ENCODE measurements at places on chromosomes 5 and 9.

- no peak for DNase-seq
These were observed 49.0 kb upstream of the TNPO1 start for GRCh38 chr5:72767289-72768010.

DNA sequence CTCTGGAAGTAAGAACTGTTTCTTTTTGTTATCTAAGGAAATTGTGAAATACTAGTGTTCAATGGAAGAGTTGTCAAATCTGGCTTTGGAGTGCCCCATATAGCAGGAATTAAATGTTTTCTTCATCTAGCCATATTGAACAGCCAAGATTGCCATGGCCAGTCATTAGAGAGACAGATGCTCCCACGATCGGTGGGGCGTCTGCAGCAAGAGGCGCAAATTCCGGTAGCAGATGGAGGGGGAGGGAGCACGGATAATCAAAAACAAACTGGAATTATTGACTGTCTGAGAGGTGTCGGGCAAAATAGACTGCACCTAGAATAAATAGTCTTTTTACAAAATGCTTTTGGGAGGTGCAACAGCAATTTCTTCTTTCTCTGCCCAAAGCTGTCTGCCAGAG, 139.1 kb upstream of the FSTL4 start:
- DNase-seq: no peak

- DNase-seq: no peak
These were observed 10.4 kb upstream of the ZSWIM6 start for GRCh38 chr5:61321669-61322068.

- no peak for DNase-seq
These were observed 11.3 kb downstream of the CDKL3 start for GRCh38 chr5:134355681-134356080.

DNA sequence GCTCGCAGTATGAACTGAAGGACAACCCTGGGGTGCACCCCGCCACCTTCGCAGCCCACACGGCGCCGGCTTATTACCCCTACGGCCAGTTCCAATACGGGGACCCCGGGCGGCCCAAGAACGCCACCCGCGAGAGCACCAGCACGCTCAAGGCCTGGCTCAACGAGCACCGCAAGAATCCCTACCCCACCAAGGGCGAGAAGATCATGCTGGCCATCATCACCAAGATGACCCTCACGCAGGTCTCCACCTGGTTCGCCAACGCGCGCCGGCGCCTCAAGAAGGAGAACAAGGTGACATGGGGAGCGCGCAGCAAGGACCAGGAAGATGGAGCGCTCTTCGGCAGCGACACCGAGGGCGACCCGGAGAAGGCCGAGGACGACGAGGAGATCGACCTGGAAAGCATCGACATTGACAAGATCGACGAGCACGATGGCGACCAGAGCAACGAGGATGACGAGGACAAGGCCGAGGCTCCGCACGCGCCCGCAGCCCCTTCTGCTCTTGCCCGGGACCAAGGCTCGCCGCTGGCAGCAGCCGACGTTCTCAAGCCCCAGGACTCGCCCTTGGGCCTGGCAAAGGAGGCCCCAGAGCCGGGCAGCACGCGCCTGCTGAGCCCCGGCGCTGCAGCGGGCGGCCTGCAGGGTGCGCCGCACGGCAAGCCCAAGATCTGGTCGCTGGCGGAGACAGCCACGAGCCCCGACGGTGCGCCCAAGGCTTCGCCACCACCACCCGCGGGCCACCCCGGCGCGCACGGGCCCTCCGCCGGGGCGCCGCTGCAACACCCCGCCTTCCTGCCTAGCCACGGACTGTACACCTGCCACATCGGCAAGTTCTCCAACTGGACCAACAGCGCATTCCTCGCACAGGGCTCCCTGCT, 3.8 kb downstream of the IRX1 start:
- DNase-seq: no peak

- no peak for DNase-seq
These were observed 4.9 kb upstream of the C7 start for GRCh38 chr5:40904205-40904993.

DNA sequence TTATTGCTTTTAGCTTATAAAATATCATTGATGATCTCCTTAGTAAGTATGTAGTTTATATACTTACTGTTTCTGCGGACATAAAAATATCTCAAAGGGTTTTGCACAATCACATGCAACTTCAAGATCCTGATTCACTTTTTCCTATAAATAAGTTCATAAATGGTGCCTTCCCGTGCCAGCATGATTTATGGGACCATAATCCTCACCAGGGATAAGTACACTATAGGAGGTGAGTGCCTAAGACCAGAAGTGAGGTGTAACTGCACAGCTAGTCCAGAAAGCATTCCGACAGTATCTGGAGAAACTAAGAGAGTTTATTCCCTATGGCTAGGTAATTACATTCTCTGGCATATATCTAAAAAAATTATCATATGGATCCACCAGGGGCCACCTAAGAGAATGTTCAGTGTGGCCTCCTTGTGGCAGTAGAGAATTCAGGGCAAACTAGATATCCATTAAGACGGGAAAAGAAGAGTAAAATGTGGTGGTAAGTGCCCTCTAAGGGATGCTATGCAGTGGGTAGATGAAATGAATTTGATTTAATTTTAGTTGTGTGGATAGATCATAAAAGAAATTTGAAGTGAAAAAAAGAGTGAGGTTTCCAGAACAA, 402.5 kb upstream of the SLC24A2 start:
- no peak for DNase-seq

- DNase-seq: no peak
These were observed 19.1 kb upstream of the SLC9A3 start for GRCh38 chr5:543351-543750.

GRCh38 chr5:36651761-36652685, 45.6 kb downstream of the SLC1A3 start:
- no peak for DNase-seq

GRCh38 chr5:77418601-77419581, 73.2 kb downstream of the WDR41 start:
- no peak for DNase-seq

DNA sequence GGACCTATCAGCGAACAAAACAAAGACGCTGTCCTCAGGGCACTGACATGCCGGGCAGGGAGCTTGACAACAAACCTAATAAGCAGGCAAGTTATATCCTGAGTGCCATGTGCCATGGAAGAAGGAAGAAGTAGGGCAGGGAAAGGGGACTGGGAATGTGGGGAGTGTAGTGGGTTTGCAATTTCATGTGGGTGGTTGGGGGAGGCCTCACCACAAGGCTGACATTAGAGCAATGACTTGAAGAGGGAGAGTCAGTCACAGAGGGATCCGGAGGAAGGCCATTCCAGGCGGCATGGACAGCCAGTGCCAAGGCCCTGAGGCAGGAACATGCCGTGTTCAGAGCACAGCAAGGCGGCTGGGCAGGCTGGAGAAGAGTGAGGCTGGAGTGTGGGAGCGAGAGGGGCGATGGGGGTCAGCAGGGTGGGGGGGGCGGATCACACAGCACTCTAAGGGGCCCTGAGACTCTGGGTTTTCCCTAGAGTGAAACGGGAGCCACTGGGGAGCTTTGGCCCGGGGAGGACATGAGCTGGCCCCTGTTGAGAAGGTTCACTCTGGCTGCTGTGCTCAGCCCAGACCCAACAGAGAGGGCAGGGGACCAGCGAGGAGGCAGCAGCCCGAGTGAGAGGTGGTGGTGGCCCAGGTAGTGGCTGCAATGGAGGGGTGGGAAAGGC, 86.3 kb downstream of the STK10 start:
- no peak for DNase-seq

- DNase-seq: no peak
These were observed 130.4 kb downstream of the PRELID2 start for GRCh38 chr5:145704724-145705123.

- DNase-seq: no peak
These were observed 116.2 kb upstream of the RAPGEF1 start for GRCh38 chr9:131856105-131856504.

GRCh38 chr9:91782708-91783214, 167.3 kb downstream of the ROR2 start:
- DNase-seq: no peak

- DNase-seq: no peak
These were observed 349.6 kb downstream of the SLIT3 start for GRCh38 chr5:168951356-168951755.

- no peak for DNase-seq
These were observed 615.2 kb downstream of the PTPRD start for GRCh38 chr9:9997585-9997984.

DNA sequence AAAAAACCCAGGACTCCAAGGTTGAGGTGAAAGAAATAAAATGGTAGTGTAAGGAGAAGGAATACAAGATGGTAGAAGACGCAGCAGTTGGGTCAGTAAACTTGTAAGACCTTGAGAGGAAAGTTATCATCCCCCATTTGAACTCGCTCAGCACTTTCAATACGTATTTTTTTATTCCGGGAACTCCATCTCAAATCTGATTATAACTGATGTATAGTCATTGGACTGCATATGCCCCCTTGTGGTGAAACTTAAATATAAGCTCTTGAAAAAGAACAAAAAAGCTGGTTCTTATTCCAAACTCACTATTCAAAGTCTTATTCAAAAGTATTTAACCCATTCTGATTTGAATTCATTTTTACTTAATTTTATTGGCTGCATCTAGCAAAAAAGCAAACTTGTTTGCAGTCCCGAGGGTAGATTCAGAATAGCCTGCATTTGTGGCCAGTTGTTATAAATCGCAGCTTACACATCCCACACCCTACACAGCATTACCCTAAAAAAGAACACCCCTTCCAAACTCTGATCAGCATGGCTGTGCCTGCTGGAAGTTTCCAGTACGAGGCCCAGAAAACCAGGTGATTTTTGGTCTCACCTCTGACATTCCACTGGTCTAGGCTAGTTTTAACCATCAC, 118.0 kb downstream of the ESM1 start:
- no peak for DNase-seq

DNA sequence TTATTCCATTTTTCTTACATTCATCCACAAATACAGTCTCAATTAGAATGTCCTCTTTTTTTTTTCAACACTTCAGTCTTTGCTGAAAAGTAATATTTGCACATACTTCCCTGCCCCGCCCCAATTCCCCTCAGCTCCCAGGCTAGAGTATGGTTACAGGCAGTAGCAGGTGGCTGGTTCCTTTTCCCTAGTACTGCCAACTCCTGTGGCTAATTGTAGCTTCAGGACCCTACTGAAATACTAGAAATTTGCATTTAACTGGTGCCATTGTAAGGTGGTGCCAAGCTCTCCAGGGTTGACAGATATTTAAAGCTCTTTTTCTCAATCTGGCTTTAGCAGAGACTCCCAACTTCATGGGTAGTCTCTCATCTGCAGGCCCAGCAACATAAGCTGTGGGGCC, 80.3 kb downstream of the FAM81B start:
- no peak for DNase-seq

Measured in CD4-positive, alpha-beta T cell treated with Interleukin-4 for 1 hour (primary cell).